ENCODE measurements at places on chromosomes 16 and 17.

- DNase-seq: no peak
Observed at GRCh38 chr16:88983771-88984687, 7.0 kb upstream of the CBFA2T3 start.

GRCh38 chr16:88348377-88349152, 34.2 kb upstream of the ZNF469 start:
- no peak for DNase-seq

- no peak for DNase-seq
Observed at GRCh38 chr16:85205747-85206471, 93.6 kb upstream of the CIBAR2 start.

- DNase-seq: peak; percentile 91
Observed at GRCh38 chr17:31549525-31550388, 158.3 kb downstream of the RAB11FIP4 start.

- DNase-seq: no peak
Observed at GRCh38 chr16:54336631-54337204, 50.1 kb upstream of the IRX3 start.

- no peak for DNase-seq
Observed at GRCh38 chr17:57335195-57335792, 79.0 kb downstream of the MSI2 start.

DNA sequence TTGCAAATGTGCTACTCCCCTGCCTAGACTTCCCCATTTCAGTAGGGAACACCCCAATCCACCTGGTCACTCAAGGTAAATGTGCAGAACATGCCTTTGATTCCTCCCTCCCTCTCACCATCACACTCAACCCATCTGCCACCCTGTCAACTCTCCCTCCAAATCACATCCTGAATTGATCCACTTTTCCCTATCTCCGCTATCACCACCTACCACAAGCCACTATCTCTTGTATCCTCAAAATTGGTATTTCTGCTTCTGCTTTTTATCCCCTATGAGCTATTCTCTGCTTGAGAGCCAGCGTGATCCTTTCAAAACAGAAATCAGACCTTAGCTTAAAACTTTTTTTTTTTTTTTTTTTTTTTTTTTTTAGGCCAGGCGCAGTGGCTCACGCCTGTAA, 5.4 kb upstream of the NOL11 start:
- DNase-seq: no peak

DNA sequence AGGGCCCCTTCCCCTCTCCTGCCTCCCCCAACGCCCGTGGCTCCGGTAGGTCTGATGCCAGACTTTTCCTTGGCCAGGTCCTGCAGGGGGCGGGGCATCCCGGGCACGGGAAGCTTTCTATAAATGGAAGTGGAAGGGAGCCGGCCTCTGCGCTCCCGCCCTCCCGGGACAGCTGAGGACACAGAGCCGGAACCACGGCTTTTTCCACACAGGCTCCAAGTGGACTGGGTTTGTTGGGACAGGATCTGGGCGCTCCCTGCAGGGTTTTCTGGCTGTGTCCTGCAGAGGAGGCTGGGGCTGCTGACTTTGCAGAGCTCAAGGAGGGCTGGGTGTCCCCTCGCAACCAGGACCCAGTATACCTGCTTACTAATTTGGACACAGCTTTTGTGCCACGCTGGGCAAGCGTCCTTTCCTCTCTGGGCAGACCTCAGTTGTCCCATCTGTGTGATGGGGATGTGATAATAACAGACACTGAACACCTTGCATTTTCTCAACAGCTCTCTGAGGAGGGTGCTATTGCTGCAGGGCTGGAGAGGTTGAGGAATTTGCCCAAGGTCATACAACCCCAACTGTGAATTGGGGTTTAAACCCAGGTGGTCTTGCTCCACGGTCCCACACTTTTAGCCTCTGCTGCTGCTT, 1.8 kb downstream of the TNS4 start:
- DNase-seq: no peak

DNA sequence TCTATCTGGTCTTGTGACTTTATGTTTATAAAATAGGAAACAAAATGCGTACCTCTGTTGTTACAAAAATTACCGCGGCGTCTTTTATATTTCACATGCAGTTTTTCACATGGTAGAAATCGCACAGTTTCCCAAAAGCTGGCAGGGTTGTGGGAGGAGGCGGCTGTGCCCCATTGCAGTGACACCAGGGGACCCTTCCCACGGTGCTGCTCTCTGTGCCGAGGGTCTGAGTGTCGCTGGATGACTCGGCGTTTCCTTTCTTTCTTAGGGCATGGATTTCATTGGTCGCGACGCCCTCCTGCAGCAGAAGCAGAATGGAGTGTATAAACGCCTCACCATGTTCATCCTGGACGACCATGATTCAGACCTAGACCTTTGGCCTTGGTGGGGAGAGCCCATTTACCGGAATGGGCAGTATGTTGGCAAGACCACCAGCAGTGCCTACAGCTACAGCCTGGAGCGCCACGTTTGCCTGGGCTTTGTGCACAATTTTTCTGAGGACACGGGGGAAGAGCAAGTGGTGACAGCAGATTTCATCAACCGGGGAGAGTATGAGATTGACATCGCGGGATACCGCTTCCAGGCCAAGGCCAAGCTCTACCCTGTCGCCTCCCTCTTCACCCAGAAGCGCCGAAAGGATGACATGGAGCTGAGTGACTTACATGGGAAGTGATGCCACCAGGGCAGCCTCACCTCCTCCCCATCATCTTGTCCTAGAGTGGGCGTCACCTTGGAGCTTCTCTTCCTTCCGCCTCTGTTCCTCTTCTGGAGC, 17.2 kb upstream of the CLEC18C start:
- peak; percentile 4 for DNase-seq

DNA sequence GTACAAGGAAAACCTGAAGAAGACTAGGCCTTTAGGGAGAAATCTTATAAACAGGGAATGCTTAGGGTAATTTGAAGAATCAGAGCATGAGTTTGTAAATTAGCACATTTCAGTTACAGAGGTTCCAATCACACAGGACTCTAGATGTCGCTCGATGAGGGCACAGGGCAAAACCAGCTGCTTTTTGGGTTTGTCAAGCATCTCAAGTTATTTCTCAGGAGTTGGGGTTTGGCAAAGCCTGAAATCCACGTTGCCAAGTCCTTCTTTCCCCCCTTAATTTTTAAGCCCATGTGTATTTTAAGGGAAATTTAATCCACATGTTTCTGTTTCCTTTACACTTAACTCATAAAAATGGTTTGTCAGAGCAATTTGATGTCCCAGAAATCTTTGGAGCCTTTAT, 146.9 kb downstream of the ANKFN1 start:
- DNase-seq: no peak

DNA sequence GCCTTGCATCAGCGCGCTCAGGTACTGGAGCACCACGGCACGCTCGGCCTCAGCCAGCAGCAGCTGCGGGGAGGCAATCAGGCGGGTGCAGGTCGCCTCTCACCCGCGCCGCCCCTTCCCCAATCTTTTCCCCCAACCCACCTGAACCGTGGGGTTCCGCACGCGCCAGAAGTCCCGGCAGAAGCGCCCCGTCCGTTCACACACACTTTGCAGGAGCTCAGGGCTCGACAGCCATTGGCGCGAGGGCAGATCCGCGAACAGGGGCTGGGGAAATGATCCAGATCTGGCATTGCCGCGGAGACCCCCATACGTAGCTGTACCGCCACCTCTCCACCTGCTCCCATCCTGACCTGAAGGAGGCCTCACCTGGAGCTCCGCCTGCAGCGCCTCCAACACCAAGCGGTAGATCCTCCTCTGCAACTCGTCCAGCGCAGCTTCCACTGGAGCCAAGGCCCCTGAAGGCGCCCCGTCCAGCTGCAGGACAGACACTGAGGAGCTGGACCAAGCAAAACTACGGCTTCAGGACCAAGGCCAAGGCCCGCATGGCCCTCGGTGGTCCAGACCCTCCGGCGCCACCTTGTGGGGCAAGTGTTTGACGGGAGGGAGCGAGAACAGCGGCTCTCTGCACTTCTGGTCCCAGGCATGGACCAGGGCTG, 1.4 kb upstream of the MATCAP1 start:
- DNase-seq: peak; percentile 84

DNA sequence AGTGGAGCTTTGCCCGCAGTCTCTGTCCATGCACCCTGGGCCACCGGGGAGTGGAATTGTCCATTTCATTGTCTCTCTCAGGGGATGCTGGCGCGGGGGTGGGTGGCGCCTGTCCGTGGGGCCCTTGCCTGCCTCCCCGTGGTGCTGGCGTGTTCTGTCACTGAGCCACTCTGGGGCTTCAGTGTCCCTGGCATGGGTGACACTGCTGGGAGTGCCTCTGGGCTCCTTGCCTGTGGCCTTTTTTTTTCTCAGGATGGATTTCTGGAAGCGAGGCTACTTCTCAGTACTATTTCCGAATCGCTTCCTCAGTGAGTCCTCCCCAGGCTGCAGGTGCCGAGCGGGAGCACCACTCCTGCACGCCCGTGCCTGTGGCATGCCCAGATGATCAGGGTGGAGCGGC, 55.0 kb downstream of the PDPK1 start:
- DNase-seq: no peak

GRCh38 chr16:66802159-66802558, 775 bp upstream of the TERB1 start:
- no peak for DNase-seq

All from DND-41 (cell line).